NCI-H510A (cell line): ENCODE measurements at places on chromosomes 1 and 21.

DNA sequence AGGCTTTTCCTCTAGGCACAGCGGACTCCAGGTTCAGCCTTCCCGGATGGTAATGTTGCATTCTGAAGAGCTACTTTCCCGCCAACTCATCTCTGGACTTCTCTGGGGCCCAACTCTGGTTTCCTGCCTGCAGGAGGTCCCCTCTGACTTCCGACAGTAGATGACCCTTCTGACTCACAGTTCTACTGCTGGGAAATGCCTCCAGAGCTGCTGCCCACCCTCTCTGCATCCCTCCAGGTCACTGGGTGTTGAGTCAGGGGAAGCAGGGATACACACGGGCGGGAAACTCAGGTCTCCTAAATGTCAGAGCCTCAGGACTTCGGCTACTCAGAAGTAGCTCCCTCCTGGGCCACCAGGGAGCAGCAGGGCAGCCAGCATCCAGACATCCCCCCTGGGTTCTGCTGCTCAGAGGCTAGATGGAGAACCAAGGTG, 2.1 kb upstream of the KIF21B start:
- DNase-seq, result no peak

GRCh38 chr1:25090707-25091422, 141.4 kb downstream of the SYF2 start:
- no peak for DNase-seq

DNA sequence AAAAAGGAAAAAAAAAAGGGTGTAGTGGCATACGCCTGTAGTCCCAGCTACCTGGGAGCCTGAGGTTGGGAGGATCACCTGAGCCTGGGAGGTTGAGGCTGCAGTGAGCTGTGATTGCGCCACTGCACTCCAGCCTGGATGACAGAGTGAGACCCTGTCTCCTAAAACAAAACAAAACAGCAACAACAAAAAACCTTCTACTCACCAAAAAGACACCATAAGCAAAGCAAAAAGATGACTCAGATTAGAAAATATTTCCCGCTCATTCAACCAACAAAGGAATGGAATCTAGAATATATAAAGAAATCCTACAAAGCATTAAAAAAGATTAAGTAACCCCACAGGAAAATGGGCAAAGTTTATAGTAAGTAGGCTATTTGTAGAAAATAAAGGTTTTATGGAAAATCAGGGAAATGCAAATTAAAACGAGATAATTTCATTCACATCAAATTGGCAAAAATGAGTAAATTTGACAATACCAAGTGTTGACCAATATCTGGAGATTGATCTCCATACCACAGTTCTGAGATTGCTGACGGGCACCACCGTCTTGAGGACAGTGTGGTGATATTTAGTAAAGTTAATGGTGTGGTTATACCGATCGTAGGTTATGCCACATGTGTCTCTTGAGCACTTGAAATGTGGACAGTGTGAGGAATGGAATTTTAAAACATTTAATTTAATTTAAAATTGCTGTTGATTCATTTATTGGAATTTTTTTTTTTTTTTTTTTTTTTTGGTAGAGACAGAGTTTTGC, 54.0 kb downstream of the PIK3CD start:
- DNase-seq, result no peak

DNA sequence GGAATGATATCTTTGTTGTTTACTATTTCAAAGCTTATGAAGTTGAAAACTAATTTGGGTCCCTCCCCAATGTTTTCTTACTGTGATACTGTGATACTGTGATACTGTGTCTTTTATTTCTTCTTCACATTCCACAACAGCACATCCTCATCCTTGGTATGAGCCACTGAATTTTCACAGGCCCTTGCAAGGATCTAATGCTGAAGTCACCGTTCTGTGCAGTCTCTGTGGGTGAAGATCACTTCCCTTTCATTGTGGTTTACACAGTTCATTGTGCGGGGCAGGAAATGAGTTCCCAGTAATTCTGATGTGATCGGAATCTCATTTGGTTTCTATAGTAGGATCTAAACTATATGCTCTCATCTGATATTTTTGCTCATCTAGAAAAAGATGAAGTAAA, 32.1 kb upstream of the PAXBP1 start:
- DNase-seq, result no peak

- DNase-seq, result no peak
Measured at GRCh38 chr1:205272536-205272935, 44.8 kb downstream of the TMCC2 start.

- DNase-seq, result no peak
Measured at GRCh38 chr1:170301596-170301995, 155.8 kb downstream of the NTMT2 start.

DNA sequence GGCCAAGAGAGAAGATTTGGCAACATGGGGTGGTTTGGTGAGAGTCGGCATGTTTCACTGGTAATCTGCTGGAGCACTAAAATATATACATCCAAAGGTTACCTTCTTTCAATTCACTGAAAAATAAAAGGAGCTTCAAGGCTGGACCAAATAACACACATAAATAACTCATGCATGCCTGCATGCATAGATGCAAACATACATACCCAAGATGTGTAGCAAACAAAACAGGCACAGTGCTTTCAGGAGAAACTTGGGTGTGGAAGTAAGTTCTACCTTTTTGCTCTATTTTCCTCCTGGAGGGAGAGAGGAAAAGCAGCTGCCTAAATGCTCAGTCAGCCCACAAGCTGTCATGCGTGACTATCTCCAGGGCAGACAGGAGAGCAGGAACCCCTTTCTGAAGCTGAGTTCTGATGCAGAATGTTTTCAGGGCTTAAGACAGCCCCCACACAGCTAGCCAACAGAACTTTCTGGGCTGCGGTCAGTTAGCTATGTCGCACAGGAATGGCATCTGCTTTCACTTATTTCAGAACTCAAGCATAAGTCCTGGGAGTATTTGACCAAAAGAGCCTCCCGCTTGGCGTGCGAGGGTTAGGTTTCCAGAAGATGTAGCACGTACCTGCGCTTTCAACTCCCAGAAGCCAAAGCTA, 166.2 kb downstream of the TOMM20 start:
- no peak for DNase-seq
